ENCODE measurements at places on chromosomes 4 and X.

DNA sequence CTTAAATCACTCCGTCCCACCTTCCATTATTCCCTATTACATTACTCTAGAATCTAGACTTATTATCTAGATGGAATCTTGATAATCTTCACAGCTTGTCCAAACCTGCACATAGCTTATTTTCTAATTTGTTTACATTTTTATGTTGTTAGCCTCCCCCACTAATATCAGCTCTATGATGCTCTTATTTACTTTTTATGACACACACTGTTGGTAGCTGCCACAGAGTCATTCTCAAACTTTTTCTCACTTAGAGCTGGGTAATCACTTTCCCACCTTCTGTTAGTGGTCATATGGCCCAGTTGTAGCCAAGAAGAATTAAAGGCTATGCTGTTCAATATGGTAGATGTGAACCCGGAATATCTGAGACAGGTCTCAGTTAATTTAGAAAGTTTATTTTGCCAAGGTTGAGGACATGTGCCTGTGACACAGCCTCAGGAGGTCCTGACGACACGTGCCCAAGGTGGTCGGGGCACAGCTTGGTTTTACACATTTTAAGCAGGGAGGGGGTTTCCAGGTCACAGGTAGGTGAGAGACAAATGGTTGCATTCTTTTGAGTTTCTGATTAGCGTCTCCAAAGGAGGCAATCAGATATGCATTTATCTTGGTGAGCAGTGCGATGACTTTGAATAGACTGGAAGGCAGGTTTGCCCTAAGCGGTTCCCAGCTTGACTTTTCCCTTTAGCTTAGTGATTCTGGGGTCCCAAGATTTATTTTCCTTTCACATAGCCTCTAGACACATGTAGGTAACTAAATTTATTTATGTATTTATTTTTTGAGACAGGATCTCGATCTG lies 7.0 kb upstream of the ADGRA3 start:
- no peak for DNase-seq

- peak; percentile 97 for DNase-seq
Observed at GRCh38 chrX:13899607-13900006, 82.7 kb upstream of the GPM6B start.

DNA sequence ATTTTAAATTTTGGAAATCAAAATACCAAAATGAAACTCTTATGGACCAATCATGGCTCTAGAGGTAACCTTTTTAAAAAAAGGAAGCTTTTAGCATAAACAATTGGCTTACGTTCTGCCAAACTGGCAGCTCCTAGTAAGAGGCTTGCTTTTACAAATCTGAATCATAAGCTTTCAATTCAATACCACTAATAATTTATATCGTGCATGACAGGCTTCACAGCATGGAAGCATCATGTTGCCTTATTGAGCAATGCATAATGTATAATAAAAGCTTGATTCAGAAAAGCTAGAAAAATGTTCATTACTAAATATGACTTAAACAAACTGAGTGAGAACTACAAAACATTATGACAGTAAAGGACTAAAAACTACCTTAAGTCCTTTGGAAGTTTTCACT lies 280.9 kb downstream of the IQCM start:
- DNase-seq: no peak

DNA sequence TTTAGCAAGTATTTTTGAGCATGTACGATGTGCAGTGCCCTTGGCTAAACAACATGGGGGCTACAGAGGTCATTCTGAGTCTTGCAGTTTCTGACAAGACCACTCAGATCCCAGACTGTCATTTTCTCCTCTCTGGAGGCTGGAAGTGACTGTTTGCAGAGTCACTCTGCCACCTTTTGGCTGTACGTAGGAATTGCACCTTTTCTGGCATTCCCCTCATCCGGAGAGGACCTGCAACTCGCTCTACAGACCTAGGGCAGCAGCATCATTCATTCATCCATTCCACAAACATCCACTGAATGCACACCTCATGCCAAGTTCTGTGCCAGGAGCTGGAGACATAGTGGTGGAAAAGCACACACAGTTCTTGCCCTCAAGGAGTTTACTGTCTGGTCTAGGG lies 160.4 kb upstream of the GPR101 start:
- peak; percentile 21 for DNase-seq

- DNase-seq: no peak
Observed at GRCh38 chr4:37568489-37568888, 117.7 kb downstream of the RELL1 start.

GRCh38 chr4:151850791-151851213 lies 90.0 kb upstream of the GATB start:
- DNase-seq: no peak

DNA sequence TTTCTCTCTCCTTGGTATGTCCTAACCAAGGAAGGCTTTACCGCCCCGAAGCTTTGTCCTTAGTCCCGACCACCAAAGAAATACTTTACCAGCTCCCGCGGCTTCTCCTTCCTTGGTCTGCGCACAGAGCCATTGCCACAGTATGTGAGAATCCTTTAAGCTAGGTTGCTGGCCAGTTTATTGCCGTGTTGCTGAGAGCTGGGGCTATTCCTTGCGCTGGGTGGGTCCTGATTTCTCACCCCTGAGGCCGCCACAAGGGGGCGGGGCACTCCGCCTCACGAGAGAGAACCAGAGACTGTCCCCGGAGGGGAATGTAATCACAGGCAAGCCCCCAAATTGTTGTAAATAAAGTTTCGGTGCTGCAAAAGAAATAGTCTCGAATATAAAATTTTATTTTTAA lies 331.0 kb upstream of the PCDH10 start:
- no peak for DNase-seq

DNA sequence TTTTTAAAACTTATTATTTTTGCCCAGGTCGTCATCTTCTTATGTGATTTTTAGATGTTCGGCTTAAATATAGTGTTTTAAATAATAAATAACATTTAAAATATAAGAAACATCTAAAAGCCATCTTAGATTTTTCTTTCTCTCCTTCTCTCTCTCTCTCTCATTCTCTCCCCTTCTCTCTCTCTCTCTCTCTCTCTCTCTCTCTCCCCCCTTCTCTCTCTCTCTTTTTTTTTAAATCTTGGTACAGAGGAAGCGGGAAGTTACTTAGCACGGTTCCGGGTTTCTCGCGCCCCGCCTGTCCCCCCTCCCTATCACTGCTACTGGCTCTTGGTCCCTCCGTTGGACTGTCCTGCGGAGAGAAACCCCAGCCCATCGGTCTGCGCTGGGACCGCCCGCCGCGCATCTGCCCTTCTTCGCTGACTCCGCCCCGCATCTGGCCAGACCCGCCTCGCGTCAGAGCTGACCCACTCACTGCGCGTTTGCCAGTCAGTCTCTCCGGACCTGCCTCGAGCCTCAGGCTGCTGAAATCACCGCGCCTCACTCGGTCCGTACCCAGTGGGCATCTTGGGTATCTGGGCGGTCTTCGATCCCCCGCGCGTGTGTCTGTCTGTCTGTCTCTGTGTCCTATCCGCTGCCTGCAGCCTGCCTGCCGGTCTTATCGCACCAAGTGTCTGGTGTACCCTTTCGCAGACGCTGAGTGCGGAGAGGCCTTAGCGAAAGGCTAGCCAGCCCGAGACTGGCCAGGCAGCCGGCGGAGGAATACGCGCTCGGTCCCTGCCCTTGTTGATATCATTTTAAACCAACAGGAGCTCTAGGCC lies at the start of gene PABPC5:
PABPC5 (plus strand) TSS at position 489 of the 818 bp plus-strand sequence. CDS start 739 bp downstream, outside the sequence.
- DNase-seq: peak; percentile 82

- no peak for DNase-seq
Observed at GRCh38 chrX:31969714-31970113, 897.9 kb upstream of the FTHL17 start.

GRCh38 chrX:77527233-77528001 lies 80.2 kb downstream of the FGF16 start:
- no peak for DNase-seq

GRCh38 chr4:77073106-77073809 lies 2.5 kb downstream of the CCNI start:
- DNase-seq: peak; percentile 56

GRCh38 chr4:65653740-65654361 lies 16.4 kb downstream of the EPHA5 start:
- DNase-seq: no peak

DNA sequence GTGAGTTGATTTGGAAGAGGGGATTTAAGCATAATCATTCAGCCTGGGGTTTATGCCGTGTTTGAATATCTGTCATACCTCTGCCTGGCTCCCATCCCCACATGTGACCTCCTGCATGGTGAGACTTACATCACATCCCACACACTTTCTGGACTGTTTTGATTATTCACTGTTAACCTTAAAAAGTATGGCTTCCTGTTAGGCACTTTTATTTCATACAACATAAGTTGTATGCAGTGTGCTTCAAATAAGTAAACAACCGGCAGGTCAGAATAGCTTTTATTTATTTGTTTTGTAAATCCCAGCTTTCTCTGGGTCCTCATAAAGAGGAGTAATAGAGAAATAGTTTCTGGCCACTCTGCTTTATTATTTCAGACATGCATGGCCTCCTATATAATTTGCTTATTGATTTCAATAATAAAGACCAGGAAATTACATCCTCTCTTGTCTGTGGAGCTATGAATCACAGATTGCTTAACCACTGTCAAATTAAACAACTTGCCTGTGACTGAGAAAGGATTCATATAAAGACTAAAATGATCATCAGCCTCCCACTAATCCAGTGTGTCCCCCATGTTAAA lies 376.8 kb upstream of the ZFP42 start:
- peak; percentile 86 for DNase-seq

Measured in IMR-90 (cell line).